Astrocyte (in vitro differentiated cells and primary cell): ENCODE measurements at places on chromosomes 2 and 18. TPM values are rescaled to one million over a fixed set of nuclear protein-coding genes. Genes with fewer than 3 reads are reported as not detected.
A peak's percentile ranks its signal among the peaks of the same experiment; 100 is the strongest.

CNGA3 gene
- not detected in 2 replicates for total RNA-seq

DNA sequence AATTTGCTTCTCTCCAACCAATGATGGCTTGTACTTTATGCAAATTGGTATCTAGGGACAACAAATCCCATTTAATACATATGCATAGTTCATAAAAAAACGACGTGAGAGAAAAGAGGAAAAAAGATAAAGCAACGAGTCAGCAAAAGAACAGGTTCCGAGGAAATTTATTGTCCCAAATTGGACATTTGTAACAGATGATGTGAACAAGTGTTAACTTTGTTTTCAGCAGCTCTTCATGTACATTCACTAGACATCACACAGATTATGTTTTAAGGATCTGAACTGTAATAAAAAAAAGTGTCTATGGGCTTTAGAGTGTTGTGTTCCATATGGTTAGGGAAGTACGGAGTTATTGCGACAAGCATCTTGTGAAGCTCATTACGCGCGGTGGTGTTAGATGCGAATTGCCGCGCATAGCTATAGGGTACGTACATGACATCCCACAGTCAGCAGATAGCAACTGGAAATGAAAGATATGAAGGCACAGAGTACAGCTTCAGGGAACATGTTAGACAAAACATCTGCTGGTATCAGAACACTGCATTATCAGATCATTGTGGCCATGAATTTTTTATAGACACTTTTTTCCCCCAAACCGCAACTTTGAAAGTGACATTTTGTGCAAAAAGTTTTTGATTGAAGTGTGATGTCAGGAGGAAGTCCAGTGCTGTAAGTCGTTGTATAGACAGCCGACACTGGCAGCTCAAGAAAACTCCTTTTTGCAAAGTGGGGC lies 1073.1 kb upstream of the FANCL start:
- H3K27ac ChIP-seq, result no peak overlapping the region
- no peak overlapping the region for H3K4me3 ChIP-seq
- no peaks in the 10 kb centered on the region for H3K4me1 ChIP-seq
- DNase-seq, result no peak
- no peaks in the 10 kb centered on the region for H3K27me3 ChIP-seq

NTSR2 gene
- total RNA-seq, result not detected in 2 replicates

DNA sequence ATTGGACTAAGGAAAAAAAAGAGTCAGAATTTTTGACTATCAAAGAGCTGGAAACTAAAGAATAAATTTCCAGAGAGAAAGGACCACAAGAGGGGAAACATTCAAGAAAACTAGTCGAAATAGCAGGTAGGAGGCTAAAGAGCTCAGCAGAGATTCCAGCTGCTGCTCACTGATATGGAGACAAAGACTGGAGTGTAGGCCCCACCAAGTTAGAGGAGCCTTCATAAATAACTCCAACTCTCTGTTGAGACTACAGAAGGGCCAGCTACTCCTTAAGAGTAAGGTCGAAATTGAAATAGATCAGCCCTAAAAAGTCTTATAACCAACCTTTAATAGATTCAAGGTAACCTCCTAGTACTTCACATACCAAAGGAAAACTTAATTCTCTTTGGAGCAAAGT lies 31.1 kb downstream of the SS18 start:
- DNase-seq, result no peak
- H3K27ac ChIP-seq, result no peak overlapping the region
- peaks cover 19% of the 10 kb centered on the region for H3K36me3 ChIP-seq
- peaks cover 13% of the 10 kb centered on the region for H3K4me1 ChIP-seq
- no peaks in the 10 kb centered on the region for H3K27me3 ChIP-seq

GRCh38 chr2:240481720-240482119 lies 46.3 kb downstream of the GPC1 start:
- no peaks in the 10 kb centered on the region for H3K4me1 ChIP-seq
- H3K27me3 ChIP-seq, result no peaks in the 10 kb centered on the region
- H3K4me3 ChIP-seq, result no peak overlapping the region
- no peak overlapping the region for H3K27ac ChIP-seq
- no peak for DNase-seq
- H3K36me3 ChIP-seq, result no peaks in the 10 kb centered on the region

DNA sequence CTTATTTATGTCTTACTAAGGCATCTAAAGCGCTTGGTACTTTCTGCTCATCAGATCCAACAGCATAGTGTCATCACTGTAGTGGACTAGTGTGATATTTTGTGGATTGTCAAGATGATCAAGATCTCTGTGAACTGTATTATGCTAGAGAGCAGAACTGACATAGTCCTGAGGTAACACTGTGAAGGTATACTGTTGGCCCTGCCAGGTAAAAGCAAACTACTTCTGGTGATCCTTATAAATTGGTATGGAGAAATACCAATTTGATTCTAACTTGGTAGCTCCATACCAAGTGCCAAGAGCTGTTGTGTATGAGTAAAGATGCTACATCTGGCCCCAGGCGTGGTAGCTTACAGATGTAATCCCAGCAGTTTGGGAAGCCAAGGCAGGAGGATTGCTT lies 15.9 kb downstream of the SFTPB start:
- no peak overlapping the region for H3K27ac ChIP-seq
- no peak overlapping the region for H3K4me3 ChIP-seq
- H3K4me1 ChIP-seq, result peaks cover 37% of the 10 kb centered on the region
- H3K36me3 ChIP-seq, result peaks cover 29% of the 10 kb centered on the region
- DNase-seq, result no peak

DNA sequence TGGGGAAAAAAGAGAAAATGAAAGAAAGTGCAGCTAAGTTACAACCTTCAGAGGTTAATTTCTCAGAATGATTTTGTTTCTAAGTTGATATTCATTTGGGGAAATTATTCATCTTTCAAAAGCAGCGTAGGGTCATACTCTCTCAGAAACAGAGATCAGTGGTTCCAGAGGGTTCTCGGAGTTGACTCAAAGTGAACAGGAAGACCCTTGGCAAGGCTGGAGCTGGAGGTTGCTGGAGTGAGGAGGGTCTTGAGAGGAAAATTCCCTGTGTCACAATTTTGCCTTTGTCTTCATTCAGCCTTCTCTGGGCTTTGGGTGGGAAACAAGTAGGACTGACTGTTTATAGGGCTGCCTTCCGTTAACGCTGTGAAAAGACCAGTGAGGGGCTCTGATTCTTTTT lies 168.2 kb downstream of the ICOS start:
- no peaks in the 10 kb centered on the region for H3K36me3 ChIP-seq
- peaks cover 11% of the 10 kb centered on the region for H3K27me3 ChIP-seq
- DNase-seq, result no peak

GRCh38 chr2:132949108-132949507 lies 279.1 kb upstream of the LYPD1 start:
- H3K4me3 ChIP-seq, result no peak overlapping the region
- DNase-seq, result no peak
- H3K27ac ChIP-seq, result no peak overlapping the region

DNA sequence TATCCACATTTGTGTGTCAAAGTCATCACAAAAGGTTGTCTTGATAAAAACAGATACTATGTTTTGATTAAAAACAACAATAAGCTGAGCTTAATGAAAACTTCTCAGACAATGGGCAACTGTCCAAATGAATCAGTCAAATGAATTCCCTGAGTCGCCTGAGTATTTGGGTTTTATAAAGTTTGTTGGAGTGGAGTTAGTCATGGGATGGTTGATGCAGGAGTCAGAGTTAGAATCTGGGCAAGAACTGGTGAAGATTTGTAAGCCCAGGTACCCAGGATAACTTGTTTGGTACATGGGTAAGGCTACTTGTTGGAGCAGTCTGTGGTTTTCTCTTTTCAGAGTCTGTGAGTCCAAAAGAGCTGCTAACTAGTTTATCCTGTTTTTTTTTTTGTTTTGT lies 34.4 kb upstream of the RAPGEF4 start:
- no peak overlapping the region for H3K4me3 ChIP-seq
- H3K4me1 ChIP-seq, result peaks cover 30% of the 10 kb centered on the region
- DNase-seq, result peak; percentile 86
- H3K27ac ChIP-seq, result peak overlapping the region; percentile 42
- no peaks in the 10 kb centered on the region for H3K36me3 ChIP-seq

DNA sequence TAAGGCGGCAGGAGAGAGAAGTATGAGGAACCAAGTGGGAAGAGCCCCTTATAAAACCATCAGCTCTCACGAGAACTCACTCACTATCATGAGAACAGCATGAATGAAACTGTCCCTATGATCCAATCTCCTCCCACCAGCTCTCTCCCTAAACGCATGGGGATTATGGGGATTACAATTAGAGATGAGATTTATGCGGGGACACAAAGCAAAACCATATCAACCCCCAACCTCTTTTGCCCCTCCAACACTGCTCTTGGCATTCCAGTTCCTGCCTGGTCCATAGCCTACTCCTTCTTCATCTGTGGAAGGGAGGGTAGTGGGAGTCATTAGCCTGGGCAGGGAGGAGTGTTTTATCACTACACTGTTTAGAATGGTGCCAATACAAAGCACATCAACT lies 1.4 kb upstream of the EHD3 start:
- H3K27ac ChIP-seq, result no peak overlapping the region
- no peak for DNase-seq
- H3K36me3 ChIP-seq, result no peaks in the 10 kb centered on the region
- no peak overlapping the region for H3K4me3 ChIP-seq
